ENCODE measurements at places on chromosomes 16 and 17.

GRCh38 chr17:35021520-35022380 is 41.4 kb downstream of the LIG3 start:
- DNase-seq, result no peak

- no peak for DNase-seq
Observed at GRCh38 chr16:17510567-17510966, 39.8 kb upstream of the XYLT1 start.

- no peak for DNase-seq
Observed at GRCh38 chr17:3639981-3640596, 3.5 kb downstream of the CTNS start.

- DNase-seq, result no peak
Observed at GRCh38 chr17:53919356-53919755, 96.6 kb downstream of the KIF2B start.

- no peak for DNase-seq
Observed at GRCh38 chr16:22692034-22692433, 121.9 kb upstream of the HS3ST2 start.

- DNase-seq, result no peak
Observed at GRCh38 chr17:29257756-29258155, 11.1 kb downstream of the CRYBA1 start.

GRCh38 chr16:27759301-27759871 is 209.4 kb downstream of the KATNIP start:
- no peak for DNase-seq

- no peak for DNase-seq
Observed at GRCh38 chr17:64157669-64158180, 27.8 kb upstream of the ERN1 start.

- DNase-seq, result no peak
Observed at GRCh38 chr16:12573730-12574383, 229.8 kb downstream of the CPPED1 start.

DNA sequence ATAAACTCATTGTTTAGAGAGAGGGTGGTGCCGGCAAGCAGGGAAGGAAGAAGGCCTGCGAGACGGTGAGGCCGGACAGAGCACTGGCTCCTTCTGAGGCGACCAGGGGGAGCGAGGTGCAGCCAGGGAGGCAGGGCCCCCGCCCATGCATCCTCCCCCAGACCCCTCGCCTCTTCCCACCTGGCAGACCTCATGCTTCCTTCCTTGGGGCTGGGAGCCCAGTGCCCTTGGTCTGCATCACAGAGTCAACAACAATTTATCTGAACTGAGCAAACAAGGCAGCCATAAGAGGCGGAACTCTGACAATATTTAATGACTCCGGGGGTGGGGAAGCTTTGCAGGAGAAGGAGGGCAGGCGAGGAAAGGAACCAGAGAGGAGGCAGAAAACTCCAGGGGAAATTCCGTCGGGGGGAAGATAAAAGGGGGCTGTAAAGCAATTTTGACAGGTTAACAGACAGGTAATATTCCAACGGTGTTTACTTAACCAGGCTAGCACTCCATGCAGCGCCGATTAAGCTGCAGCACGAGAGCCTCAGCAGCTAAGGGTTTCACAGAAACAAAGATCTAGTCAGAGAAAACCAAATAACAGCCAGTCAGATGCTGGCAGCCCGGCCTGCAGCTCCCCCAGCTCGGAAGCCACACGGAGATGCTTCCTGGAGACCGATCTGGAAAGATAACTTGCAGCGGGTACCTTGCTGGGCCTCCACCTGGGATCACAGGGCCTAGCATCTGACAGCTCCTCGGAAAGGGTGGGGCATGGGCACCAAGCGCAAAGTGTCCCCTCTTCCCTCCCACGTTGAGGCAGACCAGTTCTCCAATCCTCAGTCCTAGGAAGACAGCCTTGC is 398.2 kb downstream of the SOX9 start:
- DNase-seq, result no peak

DNA sequence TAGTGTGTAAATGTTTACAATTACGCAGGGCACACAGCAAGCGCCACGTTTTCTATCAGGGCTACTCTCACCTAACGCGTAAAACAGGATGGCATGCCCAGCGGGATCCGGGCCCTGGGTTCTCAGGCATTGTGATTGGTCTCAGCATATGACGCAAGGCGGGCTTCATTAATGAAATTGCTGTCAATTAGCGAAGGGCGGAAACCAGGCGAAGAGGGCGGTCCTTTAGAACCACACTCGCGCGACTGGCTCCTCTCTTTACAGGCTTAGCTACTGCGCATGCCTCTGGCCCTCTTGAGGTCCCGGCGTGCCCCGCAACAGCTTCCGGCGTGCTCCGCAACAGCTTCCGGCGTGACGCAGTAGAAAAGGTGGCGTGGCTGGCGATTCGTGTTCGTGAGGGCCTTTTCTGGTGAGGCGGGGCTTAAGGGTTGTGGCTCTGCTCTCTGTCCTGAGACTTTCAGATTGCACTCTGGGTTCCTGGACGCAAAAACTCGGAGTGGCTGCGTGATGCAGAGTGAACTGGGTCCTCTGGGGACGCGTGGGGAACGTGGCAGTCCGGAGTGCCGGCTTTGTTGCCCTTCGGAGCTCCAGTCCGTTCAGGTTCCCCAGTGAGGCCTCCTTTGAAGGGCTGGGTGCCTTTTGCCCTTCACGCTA is 9.2 kb downstream of the OR2C1 start:
- no peak for DNase-seq

GRCh38 chr17:45963889-45964288 is 35.2 kb upstream of the STH start:
- no peak for DNase-seq

GRCh38 chr16:89023621-89024511 is 46.9 kb upstream of the CBFA2T3 start:
- DNase-seq, result no peak

DNA sequence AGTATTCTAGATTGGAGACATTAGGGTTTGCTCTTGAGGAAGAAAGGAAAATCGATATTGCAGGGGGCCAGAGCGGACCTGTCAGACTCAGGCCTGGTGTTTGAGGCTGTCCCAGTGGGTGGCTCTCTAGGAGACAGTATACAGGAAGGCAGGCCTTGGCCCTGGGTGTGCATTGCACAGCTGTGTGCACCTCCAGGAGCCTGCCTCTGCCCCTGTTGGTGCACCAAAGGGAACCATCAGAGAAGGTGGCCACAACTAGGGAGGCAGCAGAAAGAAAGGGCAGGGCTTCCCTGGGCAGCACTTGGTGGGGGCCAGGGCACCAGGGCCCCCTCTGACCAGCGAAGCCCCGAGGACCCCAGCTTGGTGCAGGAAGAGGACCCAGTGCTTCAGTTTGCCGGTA is 188.0 kb downstream of the NTN1 start:
- DNase-seq, result no peak

DNA sequence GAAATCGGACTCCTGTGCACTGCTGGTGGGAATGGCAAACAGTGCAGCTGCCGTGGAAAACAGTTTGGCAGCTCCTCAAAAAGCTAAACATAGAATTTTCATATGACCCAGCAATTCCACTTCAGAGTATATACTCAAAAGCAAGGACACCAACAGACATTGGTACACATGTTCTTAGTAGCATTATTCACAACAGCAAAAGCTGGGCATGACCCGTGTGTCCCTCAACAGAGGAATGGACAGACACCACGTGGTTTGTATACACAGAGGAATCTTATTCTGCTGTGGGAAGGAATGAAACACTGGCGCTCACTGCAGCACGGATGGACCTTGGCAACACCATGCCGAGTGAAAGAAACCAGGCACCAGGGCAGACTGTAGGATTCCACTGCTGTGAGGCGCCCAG is 16.0 kb downstream of the NPTX1 start:
- DNase-seq, result no peak

DNA sequence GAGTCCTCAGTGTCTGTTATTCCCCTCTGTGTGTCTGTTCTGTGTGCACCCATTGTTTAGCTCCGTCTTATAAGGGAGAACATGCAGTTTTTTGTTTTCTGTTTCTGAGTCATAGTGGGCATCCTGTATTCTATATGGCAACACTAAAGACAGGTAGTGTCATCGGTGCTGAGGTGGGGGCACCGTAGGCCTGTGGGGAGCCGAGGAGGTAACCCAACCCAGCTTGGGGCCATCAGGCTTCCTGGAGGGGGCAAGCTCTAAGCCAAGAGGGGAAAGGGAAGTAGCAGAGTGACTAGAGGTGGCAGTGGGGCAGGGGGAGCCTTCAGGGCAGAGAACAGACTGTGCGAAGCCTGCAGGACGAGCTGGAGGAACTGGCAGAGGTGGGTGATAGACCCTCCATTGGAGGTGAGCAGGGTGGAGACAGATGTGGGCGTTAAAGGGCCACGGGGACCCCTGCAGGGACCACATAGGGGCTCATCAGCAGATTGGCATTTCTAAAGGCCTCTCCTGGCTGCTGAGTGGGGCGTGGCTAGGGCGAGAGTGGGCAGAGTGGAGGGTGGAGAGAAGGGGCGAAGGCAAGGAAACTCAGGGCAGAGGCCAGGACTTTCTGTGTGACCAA is 36.5 kb downstream of the CPNE2 start:
- DNase-seq, result no peak

- DNase-seq, result no peak
Observed at GRCh38 chr17:45997624-45998023, 1.4 kb upstream of the STH start.

GRCh38 chr17:57622683-57623433 is 122.2 kb downstream of the CCDC182 start:
- DNase-seq, result no peak

DNA sequence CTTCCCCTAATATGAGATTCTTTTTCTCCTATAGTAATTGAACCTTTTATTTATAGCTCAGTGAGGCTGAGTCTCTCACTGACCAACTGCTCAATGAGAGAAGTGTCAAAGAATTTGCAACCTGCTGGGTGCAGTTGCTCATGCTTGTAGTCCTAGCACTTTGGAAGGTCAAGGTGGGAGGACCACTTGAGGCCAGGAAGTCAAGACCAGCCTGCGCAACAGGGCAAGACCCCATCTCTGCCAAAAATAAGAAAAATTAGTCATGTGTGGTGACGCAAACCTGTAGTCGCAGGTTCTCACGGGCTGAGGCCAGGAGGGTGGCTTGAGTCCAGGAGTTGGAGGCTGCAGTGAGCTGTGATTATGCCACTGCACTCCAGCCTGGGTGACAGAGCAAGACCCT is 30.9 kb upstream of the CRYBA1 start:
- no peak for DNase-seq

DNA sequence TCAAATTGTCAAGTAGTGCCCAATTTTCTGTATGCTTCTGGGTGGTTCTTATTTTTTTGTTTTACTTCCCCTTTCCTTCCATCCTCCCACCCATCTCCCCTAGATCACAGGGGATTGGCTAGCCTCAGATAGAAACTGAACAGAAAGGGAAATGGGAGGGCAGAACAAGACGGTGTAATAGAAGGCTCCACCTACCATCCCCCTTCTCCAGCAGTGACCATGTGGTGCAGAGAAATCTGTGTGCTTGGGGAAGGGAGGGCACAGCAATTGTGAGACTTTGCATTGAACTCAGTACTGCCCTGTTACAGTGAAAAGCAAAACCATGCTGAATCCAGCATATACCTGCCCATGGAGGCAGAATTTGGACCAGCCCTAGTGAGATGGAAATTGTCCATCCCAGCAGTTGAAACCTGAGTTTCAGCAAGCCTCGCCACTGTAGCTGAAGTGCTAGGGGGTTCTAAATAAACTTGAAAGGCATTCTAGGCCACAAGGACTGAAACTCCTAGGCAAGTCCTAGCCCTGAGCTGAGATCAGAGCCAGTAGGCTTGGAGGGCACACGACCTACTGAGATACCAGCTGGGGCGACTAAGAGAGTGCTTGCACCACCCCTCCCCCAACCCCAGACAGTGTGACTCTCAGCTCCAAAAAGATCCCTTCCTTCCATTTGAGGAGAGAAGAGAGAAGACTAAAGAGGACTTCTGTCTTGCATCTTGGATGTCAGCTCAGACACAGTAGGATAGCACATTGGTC is 5.2 kb downstream of the SLFN11 start:
- no peak for DNase-seq

DNA sequence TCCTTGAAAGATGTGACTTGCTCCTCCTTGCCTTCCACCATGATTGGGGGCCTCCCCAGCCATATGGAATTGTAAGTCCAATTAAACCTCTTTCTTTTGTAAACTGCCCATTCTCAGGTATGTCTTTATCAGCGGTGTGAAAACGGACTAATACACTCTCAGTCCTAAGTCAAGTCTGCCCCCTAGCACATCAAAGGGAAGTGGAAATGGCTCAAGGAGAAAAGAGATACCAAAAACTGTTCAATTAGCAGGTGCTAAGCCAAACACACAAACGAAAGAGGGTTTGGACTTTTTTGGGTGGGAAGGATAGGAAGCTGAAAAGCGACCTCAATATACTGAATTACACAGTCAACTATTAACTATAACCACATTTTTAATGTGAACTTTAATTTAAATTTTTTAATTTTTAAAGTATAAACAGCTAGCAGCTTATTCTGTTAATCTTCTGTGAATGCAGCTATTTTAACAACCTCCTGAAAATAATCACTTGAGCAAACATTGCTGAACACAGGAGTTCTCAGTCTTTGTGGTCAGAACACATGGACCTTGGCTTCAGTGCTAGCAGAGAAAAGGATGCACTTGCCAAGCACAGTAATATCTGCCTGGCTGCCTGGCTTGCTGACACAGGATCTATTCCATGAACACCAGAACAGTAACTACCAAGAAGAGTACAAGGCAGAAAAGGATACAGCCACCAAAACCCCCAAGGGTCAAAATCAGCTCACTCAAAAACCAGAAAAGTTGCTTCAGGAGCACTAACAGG is 10.9 kb downstream of the ZNF18 start:
- no peak for DNase-seq

DNA sequence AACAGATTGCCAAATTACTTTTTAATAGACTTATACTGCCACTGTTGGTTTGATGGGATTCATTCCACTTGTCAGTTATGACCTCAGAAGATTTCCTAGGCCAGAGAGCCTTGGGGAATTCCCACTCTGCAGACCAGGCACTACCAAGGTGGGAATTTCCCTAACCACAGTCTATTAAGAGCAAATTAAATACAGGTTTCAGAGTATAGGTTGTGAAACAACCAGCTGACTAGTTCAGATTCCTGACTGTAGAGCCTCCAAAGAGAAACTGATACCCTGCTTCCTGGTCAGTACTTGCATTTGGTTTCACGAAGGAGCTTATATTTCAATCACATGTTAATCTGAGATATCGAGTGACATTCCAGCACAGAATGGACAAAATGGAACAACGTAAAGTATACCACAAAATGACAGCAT is 186.5 kb downstream of the STX8 start:
- DNase-seq, result no peak

DNA sequence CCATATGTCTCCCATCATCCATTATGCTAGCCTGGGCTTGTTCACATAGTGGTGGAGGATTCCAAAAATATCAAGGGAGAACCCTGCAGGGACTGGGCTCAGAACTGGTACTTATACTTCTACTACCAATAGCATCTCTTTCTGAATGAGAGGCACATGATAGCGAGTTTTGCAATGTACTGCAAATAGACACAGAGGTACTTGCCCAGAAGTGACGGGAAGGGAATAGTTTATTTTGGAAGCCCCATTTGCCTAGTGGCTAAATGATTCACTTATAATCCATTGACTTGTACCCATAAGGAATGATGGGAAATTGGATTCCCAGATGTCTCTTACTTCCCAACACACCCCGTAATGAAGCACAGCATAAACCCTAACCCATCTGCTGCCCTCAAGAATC is 124.8 kb upstream of the ERCC4 start:
- no peak for DNase-seq

Measured in HAP-1 (cell line).